ENCODE measurements at places on chromosomes 6 and 20.

GRCh38 chr6:10759312-10759839 is 11.8 kb downstream of the TMEM14B start:
- no peak for DNase-seq

DNA sequence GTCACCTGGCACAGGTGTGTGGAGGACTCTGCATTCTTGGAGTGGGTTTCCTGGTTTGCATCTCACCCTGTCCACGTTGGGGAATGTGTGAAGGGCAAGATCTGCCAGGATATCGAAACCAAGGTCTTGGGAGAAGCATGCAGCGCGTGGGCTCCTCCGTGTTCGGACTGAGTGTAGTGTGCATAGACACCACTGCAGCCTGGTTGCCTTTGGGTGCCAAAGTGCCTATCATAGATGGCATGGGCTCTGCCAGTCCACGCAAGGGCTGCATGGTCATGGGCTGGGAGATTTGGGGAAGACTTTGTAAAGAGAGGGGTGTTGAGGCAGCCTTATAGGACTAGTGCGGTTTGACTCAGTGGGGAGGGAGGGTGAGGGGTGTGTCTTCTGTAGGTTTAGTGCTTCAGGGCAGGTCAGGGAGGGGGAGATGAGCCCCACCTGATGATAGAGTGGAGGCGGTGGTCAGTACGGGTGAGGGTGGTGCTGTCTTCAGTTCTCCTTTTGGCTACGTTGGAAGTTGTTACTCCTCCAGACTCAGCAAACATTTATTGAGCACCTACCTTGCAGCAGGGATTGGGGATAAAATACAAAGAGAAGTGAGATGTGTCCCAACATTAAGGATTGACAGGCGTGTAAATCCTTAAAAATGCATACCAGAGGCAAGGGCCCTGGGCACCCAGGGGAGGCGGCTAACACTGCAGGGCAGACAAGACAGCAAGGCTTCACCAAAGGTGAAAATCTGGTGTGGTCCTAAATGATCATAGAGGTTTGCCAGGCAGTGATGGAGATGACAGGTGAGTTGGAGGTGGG is 28.3 kb downstream of the DUSP22 start:
- no peak for DNase-seq

GRCh38 chr20:61345656-61346055 is 93.6 kb downstream of the CDH4 start:
- DNase-seq, result no peak

GRCh38 chr20:59351157-59352040 is 51.0 kb downstream of the EDN3 start:
- DNase-seq, result no peak

DNA sequence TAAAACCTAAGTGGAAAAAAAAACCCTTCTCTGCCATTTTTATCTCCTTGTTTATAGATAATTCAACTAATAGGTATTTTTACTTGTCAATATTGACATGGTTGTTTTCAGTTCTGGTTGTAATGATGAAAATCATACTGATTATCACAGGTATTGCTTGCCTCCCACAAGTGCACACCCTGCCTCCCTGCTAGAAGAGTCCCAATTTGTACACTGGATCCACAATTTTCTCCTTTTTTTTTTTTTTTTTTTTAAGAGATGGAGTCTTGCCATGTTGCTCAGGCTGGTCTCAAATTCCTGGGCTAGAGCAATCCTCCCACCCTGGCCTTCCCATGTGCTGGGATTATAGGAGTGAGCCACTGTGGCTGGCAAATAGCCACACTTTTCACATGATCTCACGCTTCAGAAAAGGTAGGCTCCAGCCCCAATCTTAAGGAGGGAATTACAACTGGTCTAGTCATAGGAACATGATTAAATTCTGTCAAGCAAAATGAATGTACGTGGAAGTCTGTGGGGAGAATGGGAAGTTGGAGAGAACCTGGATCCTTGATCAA is 12.3 kb downstream of the DYNLT2 start:
- no peak for DNase-seq

DNA sequence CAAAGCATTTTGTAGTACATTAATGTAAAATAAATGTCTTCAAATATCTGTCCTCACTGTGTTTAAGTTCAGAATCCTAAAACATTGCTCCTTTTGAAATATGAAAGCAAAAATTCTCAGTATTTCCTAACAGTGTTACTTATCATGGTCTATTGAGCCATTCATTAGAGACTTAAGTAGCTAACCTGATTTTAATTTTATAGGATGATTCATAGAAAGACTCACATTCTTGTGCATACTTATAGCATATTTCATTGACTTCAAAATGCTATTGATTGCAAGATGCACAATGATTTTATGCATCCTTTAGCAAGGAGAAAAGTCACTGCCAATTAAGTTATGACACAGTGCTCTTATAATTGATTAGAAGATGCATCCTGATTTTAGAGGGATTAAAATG is 85.7 kb downstream of the HIVEP1 start:
- DNase-seq, result no peak

- DNase-seq, result no peak
Observed at GRCh38 chr6:137736911-137737310, 130.1 kb upstream of the TNFAIP3 start.

- DNase-seq, result no peak
Observed at GRCh38 chr6:91476000-91476399, 889.1 kb upstream of the MAP3K7 start.

- DNase-seq, result no peak
Observed at GRCh38 chr6:73169111-73169510, 56.2 kb downstream of the KHDC1L start.

DNA sequence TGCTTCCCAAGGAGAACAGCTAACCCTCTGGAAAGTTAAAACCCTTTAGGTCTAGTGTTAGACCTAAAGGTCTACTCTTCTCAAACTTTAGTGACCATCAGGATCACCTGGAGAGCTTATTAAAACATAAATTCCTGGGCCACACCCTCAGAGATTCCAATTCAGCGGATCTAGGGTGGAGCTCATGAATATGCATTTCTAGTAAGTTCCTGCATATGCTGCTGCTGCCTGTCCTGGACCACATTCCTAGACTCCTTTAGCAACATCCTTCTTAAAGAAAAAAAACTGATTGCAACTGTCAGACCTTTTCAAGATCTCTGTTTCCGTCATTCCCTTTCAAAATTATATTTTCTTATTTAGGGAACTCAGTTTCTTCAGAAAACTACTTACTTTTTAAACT is 31.2 kb downstream of the SNAP25 start:
- no peak for DNase-seq
